ENCODE measurements at places on chromosomes 7 and 10.

DNA sequence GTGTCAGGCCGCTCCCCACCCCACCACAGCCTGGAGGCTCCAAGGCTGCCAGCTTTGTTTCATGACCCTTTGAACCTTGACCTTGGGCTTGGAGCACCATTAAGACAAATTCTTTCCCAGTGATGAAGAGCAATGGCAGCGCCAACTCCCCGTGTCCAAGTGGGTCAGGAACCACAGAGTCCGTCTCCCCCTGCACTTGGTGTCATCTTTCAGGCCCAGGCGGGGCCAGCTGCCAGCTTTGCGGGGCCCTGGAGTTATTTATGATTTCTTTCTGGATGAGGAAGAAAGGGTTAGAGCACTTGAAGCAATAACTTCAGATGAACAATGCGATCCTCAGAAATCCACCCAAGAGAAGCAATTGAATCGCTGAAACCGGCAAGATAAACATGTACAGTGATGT is 110.8 kb downstream of the MYL10 start:
- no peak for DNase-seq

DNA sequence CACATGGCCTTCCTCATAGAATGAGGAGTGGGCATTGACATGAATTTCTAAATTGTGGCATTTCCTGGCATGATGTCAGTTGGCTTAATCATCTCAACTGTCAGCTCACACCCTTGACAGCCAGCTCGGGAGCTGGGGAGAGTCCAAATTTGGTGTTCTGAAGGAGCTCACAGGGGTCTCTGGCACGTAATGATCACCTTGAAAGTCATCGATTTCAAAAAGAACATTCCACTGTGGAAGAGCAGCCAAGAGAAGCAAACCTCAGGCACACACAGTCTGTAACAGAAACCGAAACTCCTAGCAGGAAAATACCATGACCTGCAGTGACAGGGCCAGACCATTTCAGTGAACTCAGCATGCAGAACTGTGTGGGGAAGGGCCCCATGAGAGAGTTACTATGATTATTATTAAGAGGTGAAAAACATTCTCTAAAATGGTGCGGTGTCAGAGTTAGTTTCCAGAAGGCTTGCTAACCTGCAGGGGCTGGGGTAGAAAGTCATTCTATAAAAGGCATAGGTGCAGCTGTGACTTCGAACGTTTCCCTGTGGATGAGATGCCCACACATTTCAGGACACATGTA is 26.4 kb upstream of the KLF6 start:
- DNase-seq: no peak

- no peak for DNase-seq
Observed at GRCh38 chr10:6050801-6051445, 11.2 kb downstream of the IL2RA start.

DNA sequence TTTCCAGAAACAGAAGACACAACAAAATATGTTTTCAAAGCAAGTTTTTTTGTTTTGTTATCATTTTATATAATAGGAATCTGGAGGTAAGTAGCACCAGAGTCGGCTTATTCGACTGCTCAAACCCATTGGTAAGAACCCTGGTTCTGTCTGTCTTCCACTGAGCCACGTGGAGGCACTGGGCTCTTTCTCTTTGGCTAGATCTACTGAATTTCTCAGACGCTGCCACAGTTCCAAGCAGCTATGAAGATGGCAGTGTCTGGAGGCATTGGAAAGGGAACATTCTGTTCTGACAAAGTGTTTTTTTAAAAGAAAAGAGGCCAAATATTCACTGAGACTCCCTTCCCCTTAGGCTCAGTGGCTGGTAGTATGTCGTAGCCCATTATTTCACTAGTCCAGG is 338.8 kb downstream of the NRG3 start:
- no peak for DNase-seq

- DNase-seq: peak; percentile 20
Observed at GRCh38 chr10:78944723-78945312, 123.9 kb upstream of the ZMIZ1 start.

DNA sequence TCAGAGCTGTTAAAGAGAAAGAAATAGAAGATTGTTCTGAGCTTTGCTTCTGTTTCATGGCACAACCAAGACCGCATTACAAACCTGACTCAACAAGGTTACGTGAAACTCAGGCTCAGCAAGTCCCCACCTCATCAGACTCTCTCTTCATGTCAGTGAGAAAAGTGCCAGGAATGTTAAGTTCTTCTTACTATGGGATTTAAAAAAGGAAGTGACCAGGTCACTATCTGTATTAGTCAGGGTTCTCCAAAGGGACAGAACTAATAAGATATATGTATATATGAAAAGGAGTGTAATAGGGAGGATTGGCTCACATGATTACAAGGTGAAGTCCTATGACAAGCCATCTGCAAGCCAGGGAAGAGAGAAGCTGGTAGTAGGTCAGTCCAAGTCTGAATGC is 25.4 kb upstream of the PAPSS2 start:
- DNase-seq: no peak

DNA sequence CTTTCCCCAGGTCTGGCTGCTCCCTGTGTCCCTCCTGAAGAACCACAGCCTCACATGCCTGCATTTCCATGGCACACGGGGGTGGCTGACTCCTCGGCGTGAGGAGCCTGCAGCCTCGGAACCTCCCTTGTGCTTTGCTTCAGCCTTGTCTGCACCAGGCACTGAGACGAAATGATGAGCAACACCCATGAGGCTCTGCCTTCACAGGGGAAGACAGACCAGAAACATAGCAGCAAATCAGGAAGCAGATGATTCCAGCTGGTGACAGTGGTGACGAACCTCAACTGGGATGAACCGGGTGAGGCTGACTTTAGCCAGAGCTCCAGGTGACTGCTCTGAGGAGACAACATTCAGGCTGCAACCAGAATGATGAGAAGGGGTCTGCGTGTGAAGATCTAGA is 84.5 kb upstream of the SMNDC1 start:
- no peak for DNase-seq

GRCh38 chr7:139186146-139186545 is 44.9 kb upstream of the UBN2 start:
- DNase-seq: no peak

- no peak for DNase-seq
Observed at GRCh38 chr10:59331661-59332060, 30.7 kb downstream of the FAM13C start.

GRCh38 chr7:136086712-136087111 is 109.6 kb upstream of the MTPN start:
- DNase-seq: peak; percentile 61

GRCh38 chr7:50404392-50404791 is 45.8 kb downstream of the FIGNL1 start:
- DNase-seq: no peak

GRCh38 chr10:60611291-60611747 is 167.0 kb upstream of the CDK1 start:
- no peak for DNase-seq

- DNase-seq: no peak
Observed at GRCh38 chr10:32461203-32461602, 15.3 kb downstream of the CCDC7 start.

DNA sequence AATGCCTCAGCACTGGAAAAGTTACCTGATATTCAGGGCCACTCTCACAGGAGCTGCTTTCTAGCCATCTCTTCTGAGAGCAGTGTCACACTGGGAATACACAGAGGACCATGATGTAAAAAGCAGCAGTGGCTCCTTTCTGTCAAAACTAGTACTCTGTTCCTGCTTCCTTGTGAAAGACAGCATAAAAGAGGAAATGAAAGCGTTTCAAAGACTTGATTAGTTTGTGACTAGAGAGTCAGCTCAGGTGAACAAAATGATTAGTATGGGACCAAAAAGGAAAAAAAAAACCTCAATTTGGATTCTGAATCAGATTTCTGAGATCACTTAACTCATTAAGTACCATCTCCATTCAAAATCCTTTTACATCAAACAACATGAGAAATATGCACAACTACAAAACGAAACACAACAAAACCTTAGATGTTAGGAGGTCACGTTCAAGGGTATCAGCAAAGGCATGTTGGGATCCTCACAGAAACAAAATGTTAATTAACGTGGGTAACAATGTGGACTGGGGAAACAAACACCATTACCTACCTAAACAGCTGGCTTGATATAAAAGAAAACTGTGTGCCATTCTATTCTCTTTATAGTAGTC is 103.7 kb downstream of the MACC1 start:
- no peak for DNase-seq

DNA sequence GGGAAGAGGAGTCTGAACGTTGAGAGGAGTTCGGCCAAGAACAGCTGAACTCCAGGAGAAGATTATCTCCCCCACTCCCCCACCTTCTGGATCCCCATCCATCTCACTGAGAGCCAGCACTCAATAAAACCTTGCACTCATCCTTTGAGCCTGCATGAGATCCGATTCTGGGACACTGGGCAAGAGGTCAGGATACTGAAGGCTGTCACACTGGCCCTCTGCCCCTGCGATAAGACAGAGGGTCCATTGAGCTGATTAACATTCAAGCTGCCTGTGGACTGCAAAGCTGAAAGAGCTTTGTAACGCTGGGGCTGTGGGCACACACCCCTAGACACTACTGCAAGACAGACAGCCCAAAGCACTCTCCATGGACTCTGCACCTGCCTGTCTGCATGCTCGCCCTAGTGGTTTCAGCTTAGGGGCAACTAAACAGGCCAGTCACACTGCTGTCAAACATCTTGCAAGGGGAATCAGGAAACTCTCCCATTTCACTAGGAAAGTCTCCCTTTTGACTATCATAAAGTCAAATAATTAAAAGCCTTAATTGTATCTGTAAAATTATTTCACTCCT is 42.3 kb upstream of the CNTNAP2 start:
- DNase-seq: no peak

GRCh38 chr10:130463876-130464364 is 327.7 kb downstream of the GLRX3 start:
- DNase-seq: no peak

DNA sequence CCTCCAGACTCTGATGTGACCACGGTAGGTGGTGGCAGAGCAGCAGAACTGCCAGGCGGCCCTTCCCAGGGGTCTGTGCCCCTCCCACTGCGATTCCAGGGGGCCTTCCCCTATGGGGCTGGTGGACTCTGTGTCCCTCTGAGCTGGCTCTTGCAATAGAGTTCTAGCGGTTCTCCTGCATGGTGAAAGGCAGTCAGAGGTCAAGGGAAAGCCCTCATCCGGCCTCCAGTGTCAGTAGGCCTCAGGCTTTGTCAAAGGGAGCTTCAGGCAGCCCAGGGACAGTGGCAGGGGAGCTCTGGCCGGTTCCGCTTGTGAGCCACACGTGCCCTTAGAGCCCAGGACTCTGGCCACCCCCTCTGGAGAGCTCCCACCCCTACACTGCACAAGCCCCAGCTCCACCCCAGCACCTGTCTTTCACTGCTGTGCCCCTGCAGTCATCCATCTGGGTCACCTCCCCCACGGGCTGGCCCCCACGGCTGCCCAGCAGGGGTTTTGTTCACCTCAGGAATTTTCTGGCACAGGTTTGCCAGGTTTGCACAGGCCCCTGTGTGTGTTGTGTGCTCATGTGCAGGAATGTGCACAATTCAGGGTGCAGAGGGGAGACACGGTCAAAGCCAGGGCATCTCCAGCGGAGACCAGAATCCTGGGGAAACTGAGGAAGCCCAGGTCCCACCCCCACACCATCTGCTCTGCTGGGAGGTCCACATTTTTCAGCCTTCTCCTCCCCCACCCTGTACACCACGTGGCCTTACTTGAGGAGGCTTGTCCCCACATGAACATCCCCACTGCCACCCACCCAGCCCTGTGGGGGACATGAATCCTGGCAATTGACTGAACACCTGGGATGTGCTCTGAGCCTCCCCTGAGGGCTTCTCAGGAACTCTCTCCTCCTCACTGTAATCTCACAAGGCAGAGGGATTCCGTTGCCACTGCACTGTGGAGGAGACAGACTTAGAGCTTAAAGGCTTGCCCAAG is 23.8 kb downstream of the C10orf105 start:
- no peak for DNase-seq

- no peak for DNase-seq
Observed at GRCh38 chr10:91597197-91597881, 35.5 kb downstream of the PPP1R3C start.

GRCh38 chr7:143205560-143206293 is 16.1 kb upstream of the TAS2R40 start:
- DNase-seq: no peak

DNA sequence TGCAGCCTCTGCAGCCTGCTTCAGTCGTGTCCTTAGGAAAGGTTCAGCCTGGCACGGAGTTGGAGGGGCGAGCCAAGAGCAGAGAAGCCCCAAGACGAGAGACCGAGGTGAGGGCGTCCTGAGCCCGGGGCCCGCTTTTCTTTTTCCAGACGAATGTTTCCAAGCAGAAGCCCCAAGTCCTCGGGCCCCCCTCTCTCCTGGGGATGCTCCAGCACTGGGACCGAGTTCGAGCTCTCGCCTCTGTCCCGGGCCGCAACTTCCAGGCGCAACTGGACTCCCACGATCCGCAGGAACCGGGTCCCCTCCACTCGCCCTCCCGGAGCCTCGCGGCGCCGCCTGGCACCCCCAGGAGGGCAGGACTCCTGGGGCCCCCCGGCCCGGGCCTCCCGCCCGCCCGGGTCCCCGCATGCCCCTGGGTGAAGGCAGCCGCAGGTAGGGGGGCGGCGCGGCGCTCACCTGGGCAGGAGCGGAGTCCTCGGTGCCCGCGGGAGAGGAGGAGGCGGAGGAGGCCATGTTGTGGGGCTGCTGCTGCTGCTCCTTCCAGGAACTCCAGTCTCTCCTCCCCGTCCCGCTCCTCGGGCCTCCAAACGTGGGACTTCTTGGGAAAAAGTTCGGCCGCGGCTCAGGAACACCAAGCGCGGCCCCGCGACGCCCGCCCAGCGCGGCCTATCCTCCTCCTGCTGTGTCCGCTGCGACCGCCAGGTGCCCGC is 45.3 kb upstream of the CDK1 start:
- DNase-seq: no peak

- no peak for DNase-seq
Observed at GRCh38 chr10:101036726-101037125, 5.7 kb downstream of the SFXN3 start.

GRCh38 chr7:110168010-110168409 is 922.9 kb upstream of the LRRN3 start:
- no peak for DNase-seq

DNA sequence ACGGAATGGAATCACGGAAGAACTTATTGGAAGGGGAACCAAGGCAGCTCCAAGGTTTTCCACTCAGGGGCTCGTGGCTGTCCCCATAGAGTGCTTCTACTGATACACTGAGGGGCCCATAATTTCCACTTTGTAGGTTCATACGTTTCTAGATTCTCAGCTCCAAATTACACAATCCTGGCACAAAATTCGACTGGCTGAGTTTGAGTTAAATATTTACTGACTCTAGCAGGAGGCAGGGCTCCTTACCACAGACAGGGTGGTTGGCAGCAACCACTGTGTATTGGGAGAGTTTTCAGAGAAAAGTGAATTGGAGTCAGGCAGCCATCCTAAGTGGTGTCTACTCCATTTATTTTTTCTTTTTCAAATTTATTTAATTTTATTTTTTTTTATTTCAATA is 55.4 kb upstream of the SEC61G start:
- DNase-seq: no peak
